HT1080 (cell line): ENCODE measurements at places on chromosomes 2 and 18.

GRCh38 chr2:42909966-42910365 is 117.6 kb upstream of the HAAO start:
- DNase-seq, result no peak

DNA sequence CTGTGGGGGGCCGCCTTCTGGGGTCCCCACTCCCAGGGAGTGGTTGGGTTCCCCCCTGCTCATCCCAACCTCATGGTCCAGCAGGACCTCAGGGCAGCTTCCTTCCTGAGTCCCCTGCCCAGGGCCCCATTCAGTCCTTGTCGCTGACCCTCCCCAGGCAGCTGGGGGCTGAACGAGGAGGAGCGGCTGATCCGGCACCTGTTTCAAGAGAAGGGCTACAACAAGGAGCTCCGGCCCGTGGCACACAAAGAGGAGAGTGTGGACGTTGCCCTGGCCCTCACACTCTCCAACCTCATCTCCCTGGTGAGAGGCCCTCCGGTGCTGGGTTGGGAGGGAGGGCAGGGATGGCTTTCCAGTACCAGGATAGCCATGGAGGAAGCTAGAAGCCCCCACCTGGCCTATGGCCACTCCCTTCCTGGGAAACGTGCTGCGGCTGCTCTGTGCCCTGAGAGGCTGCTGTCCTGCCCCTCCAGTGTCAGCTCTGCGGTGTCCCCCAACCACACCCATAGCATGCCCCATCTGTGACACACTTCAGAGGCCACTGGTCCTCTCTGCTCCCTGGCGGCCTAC is 497 bp downstream of the CHRND start:
- no peak for DNase-seq

GRCh38 chr2:23244617-23245016 is 140.4 kb upstream of the KLHL29 start:
- DNase-seq, result no peak

DNA sequence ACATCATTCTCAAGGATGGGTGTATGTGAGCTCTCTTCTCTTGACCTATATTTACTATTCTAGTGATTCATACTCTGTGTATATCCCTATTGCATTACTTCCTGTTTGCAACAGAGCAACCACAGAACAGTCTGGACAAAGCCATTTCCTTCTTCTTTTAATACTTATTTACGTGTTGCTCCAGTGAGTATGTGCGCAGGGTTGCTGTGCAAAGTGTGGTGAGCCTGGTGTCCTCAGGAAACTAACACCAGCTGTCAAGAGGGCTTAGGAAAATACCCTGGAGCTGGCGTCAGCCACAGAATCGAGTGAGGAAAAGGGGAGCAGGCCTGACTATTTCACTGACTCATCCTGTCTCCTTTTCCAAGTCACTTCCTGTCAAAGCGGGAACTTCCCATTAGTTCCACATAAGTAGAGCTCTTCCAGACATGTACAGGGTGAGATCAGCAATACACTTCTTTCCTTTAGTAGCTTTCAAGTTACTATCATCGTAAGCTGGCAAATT is 214.1 kb upstream of the COPS8 start:
- peak; percentile 94 for DNase-seq

GRCh38 chr18:39453882-39454281 is 1888.3 kb upstream of the CELF4 start:
- DNase-seq, result peak; percentile 70

DNA sequence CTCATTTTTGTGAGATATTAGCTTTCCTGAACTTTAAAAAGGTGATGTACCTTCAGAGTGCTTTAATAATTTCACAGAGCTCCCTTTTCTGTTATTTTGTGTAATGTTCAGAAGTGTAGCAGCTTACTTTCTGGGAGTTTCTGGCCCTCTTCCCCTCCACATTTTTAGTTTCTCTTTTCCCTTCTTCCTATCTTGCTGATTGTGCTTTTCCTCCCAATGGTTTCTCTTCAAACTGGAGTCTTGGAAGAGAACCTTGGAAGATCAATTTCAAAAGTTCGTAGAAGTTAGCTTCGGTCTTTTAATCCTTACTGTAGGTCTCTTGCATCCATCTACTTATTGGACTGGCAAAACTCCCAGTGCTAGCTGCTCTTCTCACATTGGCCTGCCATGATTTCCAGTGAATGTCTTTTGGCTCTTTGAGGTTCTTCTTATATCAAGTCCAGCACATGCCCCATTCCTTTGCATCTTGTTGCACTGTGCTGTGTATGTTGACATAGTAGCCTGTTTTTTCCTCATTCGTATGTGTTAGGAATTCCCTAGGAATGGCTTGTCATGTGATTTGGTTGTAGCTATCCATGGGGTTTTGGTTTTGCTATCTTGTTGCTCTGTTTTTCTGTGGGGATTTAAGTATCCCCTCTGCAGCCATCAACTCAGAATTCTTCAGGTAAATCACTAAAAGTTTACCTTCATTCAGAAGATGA is 7.8 kb downstream of the CCNT2 start:
- DNase-seq, result no peak

DNA sequence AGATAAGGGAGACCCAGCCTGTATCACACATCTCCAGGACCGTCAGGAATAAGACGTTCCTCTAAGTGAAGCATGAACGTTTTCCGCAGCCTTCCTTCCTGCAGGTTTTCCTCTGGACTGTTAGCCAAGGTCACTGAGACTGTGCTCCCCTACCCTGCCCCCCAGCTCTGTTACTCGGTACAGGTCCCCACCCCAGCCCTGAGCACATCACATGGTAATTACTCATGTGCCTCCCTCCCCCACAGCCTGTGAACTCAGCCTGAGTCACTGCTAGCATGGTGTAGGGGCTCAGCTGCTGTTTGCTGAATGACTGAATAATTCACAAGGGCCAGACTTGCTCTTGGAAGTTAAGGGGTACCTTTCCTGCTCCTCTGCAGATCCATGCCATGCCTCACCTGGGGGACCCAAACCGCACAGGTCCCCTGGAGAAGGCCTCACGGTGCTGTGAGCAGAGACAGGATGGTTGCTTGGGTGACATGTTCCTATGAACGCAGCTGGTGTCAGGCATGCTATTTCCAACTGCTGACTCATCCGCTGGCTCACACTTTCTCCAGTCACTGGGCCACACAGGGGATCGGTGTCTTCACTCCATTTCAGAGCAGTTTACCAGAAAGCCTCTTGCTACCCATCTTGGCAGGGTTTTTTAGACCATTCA is 88.2 kb downstream of the PLB1 start:
- DNase-seq, result peak; percentile 96

- DNase-seq, result no peak
Observed at GRCh38 chr2:237624565-237624964, 2.8 kb upstream of the LRRFIP1 start.

DNA sequence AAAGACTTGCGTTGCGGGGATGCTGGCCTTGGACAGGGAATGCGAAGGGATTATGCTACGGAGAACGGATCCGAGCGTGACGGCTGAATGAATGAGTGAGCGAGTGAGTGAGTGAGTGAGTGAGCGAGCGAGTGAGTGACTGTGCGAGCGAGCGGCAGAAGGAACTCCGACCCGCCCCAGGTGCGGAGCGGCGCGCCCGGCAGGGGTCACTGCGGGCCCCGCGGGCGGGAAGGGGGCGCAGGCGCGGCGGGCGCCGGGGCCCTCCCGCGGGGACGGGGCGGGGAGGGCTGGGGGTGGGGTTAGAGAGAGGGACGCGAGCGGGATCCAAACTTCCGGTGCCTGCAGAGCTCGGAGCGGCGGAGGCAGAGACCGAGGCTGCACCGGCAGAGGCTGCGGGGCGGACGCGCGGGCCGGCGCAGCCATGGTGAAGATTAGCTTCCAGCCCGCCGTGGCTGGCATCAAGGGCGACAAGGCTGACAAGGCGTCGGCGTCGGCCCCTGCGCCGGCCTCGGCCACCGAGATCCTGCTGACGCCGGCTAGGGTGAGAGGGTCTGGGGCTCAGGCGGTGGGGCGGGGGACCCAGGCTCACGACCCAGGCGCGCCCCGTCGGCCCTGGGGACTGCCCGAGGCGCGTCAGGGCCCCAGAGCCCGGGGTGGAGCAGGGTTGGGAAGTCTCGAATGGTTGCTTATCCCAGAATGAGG is at the start of gene ITM2C:
Gene ITM2C (plus strand): TSS at position 338 of the 702 bp plus-strand sequence. CDS start 84 bp downstream, at position 422.
- DNase-seq, result peak; percentile 35

DNA sequence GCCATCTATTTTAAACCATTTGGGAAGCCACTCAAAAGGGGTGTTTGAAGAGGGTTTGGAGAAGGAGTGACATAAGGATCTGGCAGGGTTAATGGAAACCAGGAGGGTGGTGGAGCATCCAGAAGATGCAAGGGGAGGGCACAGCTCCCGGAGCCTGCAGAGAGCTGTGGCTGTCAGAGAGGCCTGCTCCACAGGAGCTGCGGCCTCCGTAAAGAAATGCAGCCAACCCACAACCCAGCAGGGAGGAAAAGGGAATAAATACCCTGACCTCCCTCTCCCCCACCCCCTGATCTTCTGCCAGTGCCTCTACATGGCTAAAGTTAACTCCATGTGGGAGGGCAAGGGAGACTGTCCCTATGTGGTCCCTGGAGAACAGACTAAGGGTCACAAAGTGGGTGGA is 567.1 kb upstream of the POU3F3 start:
- DNase-seq, result no peak

DNA sequence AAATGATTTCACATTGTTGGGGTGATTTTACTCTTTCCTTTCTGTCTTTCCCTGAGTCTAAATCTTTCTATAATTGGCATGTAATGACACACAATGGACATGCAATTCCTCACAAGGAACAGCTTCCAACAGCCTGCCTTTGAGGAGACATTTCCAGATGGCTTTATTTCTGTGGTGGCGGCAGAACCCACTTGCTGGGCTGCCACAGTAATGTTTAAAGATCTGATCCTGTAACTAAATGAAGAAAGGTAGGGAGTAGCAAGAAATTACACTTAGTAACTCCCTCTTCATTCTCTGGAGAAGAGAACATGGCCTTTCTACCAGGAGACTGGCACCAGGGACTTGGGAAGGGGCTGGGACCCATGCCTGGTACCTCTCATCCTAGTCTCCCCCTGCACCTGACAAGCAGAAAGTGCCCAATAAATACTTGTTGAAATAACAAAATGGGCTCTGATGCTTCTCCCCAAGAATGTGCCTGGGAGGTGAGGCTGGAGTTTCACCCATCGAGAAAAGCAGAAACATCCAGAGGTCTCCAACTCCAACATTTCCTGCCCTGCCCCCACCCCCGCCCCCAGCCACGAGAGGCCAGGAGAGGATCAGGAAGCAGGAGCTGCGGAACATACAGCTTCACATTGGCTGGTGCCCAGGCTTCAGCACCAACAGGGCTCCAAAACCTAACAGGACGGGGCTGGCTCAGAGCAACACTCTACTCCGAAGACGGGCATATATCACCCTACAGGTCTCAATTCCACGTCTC is 92.1 kb downstream of the PXDN start:
- no peak for DNase-seq

- DNase-seq, result peak; percentile 68
Observed at GRCh38 chr2:128422571-128422970, 103.9 kb upstream of the HS6ST1 start.

DNA sequence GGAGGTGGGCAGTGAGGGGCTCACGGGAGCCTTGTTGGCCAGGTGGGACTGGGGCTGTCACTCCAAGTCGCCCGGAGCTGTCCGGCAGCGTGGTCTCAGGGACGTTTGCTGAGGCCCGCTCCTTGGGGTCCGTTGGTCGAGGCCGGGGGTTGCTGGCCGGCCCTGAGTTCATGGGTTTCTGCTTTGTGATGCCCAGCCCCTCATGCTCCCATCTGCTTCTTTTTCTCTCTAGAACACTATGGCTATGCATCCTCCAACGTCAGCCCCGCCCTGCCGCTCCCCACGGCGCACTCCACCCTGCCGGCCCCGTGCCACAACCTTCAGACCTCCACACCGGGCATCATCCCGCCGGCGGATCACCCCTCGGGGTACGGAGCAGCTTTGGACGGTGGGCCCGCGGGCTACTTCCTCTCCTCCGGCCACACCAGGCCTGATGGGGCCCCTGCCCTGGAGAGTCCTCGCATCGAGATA is 14.5 kb downstream of the NFATC1 start:
- DNase-seq, result no peak

- no peak for DNase-seq
Observed at GRCh38 chr2:70958759-70959158, 19.7 kb upstream of the ANKRD53 start.

GRCh38 chr2:239348563-239349452 is 52.0 kb downstream of the HDAC4 start:
- no peak for DNase-seq

- no peak for DNase-seq
Observed at GRCh38 chr2:166881177-166881576, 7.1 kb upstream of the XIRP2 start.

DNA sequence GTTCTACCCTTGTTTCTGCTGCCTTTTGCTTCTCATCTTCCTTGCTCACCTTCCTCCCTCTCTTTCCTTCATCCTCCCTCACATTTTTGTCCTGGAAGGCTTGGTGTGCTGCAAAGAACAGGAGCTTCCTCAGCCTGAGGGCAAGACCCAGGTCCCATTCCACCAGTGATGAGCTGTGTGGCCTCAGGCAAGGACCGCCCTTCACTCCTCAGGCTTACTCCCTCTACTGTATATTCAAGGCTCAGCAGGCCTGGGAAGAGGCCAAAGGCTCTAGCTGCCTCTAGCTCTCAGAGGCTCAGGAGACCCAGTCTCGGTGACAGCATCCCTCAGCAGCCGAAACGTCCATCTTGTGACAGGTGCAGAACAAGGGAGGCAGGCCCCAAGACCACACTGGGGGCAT is 97.5 kb downstream of the MRO start:
- DNase-seq, result peak; percentile 5

GRCh38 chr18:60113396-60113795 is 213.6 kb downstream of the PMAIP1 start:
- DNase-seq, result no peak

DNA sequence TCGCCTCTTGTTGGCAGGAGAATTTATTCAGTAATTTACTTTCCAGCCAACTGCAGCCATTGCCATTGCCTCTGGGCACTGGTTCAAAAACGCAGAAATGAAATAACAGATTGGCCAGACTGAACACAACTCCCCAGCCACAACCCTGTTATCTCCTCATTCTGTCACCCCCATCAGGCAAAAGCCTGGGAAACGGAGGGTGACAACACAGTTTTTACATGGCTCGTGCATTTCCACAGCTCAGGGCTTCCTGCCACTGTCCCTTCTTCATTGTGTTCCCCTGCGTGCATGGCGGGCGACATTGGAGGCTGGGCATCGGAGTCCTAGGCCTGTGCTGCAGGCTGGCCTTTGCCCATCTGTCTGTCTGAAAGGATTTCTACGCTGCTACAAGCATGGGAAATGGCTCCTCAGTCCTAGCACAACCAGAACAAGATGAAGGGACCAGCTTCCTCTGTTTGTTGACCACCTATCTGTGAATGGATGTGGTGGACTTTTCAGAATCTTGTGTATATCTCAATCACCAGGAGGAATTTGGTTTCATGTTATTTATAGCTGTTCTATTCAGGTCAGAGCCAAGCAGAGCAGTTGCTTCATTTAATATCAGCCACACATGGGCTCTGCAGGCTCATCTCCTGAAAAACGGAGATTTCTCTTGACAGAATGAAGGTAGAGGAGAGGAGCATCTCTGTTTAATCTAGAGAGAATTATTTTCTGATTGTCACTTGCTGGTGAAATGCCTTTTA is 107.0 kb downstream of the MGAT5 start:
- DNase-seq, result no peak

GRCh38 chr2:158783923-158784322 is 11.2 kb upstream of the DAPL1 start:
- no peak for DNase-seq

- peak; percentile 81 for DNase-seq
Observed at GRCh38 chr2:107728586-107728985, 98.1 kb upstream of the RGPD4 start.
